T-helper 17 cell (primary cell): ENCODE measurements at places on chromosomes 1 and 21.

GRCh38 chr1:203475012-203475981 is at the start of gene PRELP:
PRELP (plus strand) TSS chr1:203475806; CDS start chr1:203483185, 7,379 bp downstream.
- no peak for DNase-seq

DNA sequence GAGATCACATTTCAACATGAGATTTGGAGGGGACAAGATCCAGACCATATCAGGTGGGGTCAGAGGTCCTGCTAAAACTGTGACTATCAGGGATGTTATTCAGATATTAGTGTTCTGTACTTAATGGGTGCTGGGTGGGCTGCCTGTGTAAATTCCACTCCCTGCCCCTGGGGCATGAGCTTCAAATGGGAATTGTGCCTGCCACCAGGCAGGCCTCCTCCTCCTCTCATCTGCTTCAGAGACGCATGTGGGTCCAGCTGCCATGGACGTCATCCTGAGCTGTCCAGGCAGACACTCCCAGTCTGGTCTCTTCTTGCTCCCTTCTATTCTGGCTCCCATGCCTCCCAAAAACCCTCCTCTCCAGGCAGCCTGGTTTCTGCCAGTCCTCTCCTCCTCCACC is 10.4 kb downstream of the QSOX1 start:
- no peak for DNase-seq

- no peak for DNase-seq
These were observed 86.0 kb downstream of the SLC25A24 start for GRCh38 chr1:108114033-108114599.

- DNase-seq = no peak
These were observed 105.5 kb downstream of the HHAT start for GRCh38 chr1:210434223-210434622.

DNA sequence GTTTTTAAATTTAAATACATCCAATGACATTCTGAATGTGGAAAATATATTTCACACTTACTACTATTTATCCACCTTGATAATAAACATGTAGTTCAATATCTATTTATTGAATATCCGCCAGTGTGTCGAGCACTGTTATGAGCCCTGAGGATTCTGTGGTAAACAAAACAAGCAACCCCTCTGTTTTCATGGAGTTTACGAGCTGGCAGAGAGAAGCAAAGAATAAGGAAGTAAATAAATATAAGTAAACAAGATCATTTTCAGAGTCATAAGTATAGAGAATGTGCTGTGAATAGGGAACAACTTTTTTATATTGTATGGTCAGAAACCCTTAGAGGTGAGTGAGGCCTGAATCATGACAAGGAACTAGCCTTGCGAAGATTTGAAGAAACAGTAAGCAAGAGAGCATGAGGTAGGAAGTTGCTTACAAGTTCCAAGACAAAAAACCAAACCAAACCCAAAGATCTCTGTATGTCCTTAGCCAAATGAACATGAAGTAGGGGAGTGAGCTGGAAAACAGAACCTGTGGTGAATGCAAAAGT is 6.4 kb upstream of the SERBP1 start:
- DNase-seq = no peak

GRCh38 chr1:46585312-46585938 is 18.6 kb downstream of the MKNK1 start:
- DNase-seq = no peak

DNA sequence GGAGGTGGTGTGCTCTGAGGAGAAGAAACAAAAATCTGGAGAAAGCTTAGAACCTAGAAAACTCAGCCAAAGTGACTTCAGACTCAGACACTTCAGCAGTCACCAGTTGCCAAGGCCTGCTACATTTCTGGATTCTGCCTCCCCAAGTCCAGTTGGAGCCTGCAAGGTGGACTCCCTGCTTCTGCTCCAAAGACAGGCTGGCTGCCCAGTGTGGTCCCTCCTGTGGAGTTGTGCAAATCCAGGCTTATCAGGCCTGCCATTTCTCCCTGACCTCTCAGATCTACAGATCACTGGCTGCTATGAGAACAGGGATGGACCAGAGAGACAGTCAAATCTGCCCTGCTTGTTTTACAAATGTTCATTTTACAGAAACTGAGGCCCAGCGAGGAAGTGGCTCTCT is 9.9 kb downstream of the CACHD1 start:
- DNase-seq = no peak

DNA sequence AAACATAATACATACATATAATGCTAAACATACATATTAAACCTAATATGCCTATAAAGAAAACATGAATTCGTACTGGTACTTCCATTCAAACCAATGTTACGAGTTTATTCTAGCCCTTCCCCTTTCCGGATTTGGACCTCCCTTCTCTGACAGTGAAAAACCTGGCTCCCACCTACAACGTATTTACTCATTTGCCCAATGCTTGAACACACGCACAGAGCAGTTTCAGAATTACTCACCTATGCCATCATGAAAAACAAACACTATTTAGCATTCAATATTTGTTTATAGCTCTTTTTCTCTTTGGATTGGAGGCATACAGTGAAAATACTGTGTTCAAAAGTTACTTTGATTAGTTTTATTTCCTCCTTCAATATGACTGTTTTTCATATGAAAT is 204.4 kb downstream of the LMX1A start:
- DNase-seq = no peak

GRCh38 chr1:9093091-9093490 is 23.7 kb upstream of the SLC2A5 start:
- no peak for DNase-seq

- DNase-seq = no peak
These were observed 13.7 kb downstream of the MEGF6 start for GRCh38 chr1:3597599-3597964.

GRCh38 chr1:10714337-10715114 is 81.9 kb downstream of the CASZ1 start:
- DNase-seq = no peak

GRCh38 chr1:24860841-24861240 is 69.2 kb downstream of the RUNX3 start:
- no peak for DNase-seq

GRCh38 chr1:4695241-4695640 is 40.8 kb downstream of the AJAP1 start:
- DNase-seq = no peak

DNA sequence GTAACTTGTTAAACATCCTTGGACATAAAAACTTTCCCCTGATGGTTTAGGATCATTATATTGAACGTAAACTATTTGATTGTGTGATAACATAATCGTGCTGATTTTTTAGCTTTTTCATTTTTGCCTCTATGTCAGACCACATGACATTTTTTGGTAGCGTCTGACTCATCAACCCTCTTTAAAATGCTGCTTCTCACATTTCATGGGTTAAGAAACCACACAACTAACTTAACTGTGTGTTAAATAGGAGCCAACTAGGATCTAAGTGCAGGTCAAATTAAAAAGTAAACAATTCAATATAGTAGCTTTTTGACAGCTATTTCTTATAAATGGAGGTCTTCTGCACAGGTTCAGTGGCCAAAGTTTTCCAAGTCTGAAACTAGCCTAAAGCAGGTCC is 9.8 kb downstream of the BTG3 start:
- no peak for DNase-seq

DNA sequence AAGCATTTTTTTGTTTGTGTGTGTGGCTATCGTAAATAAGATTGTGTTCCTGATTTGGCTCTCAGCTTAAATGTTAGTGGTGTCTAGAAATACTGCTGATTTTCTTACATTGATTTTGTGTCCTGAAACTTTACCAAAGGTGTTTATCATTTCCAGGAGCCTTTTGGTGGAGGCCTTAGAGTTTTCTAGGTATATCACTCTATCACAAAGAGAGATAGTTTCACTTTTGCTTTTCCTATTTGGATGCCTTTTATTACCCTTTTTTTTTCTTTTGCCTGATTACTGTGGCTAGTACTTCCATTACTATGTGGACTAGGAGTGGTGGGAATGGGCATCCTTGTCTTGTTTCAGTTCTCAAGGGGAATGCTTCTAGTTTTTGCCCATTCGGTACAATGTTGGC is 109.6 kb downstream of the S1PR1 start:
- no peak for DNase-seq

DNA sequence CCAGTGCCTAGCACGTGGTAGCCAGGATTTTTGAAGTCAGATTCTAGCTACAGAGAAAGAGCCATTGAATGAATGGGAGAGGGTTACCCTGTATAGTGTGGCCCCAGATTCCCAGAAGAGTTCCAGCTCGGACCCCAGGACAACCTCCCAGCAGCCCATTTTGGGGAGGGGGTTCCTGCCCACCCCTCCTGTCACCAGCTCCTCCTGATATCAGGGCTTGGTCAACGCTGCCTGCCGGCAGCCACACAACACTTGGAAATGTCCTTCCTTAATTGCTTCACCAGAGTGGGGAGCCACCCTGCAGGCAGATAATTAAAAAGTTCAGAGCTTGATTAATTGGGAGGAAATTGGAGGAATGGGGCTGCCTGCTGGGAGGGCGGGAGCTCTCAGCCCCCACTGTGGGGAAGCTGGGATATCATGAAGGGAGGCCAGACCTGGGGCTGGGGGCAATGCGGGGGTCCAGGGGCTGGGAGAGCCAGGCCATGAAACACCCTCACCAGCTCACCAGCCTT is 120.5 kb downstream of the LACTBL1 start:
- no peak for DNase-seq

DNA sequence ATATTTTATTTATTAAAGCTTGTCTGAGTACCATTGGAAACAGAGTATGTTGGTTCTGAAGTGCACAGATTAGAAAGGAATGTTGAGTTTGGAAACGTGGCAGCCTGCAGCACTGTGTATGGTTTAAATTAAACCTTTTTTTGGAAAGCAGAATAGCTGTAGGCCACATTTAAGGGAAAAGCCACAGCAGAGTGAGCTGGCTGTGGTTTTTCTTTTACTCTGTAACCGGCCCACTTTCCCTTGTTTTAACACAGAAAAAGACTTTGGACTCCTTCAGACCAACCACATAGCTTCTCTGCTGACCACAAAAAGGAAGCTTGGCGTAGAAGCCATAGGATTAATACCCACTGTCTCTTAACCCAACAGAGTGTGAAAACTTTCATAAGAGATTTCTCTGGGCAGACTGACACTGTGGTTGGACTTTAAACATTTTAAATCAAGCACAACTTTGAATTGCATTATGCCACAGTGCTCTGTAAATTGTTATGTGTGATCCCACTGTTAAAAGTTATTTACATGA is 75.2 kb downstream of the NFIA start:
- DNase-seq = no peak

- DNase-seq = no peak
These were observed 287.6 kb downstream of the AKT3 start for GRCh38 chr1:243562473-243562872.

- no peak for DNase-seq
These were observed 70.7 kb upstream of the TSPAN2 start for GRCh38 chr1:115159958-115160357.

DNA sequence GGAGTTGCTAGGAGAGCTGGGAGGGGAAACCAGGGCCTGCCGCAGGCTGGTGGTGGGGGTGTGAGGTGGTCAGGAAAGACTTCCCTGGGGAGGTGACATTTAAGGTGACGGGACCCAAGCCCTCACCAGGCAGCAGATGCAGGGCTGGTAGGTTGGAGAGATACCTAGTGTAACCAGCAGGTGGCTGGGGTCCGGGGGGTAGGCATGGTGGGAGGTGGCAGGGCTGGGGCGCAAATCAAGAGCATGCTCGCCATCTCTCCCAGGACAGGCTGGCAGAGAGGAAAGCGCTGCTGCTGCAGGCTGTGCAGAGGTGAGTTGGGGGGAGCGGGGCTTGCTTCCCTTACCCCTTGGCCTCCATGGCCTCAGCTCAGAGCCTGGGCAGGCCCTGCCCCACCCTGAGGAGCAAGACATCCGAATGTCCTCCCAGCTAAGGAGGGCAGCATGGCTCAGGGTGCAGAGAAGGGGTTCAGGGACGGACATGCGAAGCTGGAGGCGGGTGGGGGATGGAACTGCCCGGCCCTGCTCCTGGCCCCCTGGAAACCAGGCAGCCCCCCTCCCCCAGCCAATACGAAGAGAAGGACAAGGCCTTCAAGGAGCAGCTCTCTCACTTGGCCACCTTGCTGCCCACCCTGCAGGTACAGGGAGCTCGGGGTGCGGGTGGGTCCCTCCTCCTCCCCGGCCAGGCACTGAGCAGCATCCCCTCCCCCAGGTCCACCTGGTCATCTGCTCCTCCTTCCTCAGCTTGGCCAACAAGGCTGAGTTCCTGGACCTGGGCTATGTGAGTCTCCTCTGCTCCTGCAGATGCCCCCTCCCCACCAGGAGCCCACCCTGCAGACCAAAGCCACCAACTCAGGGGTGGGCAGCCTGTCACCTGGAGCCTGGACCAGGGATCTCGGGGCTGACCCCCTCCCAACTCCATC is 4.0 kb downstream of the RNF207 start:
- peak; percentile 14 for DNase-seq

DNA sequence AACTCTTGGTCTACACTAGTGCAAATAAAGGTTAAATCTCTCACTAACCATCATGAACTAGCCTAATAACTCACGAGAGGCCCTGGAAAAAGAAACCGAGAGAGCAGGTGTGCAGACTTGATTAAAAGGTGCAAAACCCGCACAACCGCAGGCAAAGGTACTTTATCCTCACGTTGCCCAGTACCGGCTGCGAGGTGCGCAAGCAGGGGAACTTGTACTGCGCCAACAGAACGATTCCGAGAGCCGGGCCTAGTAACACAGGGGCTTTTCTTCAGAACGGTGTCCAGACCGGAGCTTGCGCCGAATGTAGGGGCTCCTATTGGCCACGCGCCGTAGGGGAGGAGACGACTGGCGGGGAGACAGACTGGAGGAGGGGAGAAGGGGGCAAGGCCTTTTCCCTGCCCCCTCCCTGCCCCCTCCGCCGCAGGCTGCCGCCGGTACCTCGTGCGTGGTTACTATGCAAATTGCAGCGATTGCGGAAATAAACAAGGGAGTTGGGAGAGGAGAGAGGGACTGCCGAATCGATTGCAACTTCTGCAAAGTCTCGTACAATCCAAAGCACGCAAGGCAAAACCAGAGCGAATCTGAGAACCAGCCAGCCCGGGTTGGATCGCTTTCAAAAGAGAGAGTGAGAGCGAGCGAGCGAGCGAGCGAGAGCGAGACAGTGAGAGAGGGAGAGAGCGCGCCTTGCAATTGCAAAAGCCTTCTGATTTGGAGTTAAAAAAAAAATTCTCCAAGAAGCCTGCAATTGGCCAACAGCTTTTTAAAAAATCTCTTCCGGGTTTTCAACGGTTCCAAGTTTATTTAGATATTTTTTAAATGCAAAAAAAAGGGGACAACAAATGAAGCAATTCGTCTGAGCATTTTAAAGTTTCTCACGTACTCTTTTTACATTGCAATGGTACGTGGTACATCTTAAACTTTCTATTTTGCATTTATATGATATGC is 5.4 kb upstream of the NFIA start:
- peak; percentile 57 for DNase-seq

GRCh38 chr1:91778964-91779363 is 107.0 kb downstream of the TGFBR3 start:
- DNase-seq = no peak

DNA sequence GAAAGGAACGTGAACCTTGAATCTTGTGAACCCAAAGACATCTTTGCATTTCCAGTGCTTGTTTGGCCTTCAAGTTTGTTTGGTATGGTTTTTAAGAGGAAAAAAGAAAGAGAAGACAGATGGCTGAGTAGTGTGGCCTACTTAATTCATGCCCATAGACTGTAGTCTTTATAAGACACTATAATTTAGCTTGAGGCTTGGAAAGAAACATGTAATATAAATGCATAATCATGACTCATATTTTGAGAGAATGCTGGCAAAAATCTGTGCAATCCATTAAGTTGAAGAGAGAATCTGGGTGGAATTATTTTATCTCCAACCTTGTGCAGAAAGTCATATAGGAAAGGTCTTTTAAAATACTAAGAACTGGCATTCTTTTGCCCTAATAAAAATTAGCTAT is 179.3 kb downstream of the SIPA1L2 start:
- DNase-seq = no peak
